ENCODE measurements at places on chromosomes 16 and 17. TPM values are rescaled to one million over a fixed set of nuclear protein-coding genes. Genes with fewer than 3 reads are reported as not detected.

The KRTAP1-1 gene
- 0.83 TPM for total RNA-seq

The ETV4 gene
- total RNA-seq, result 4.3 TPM

The CACNG4 gene
- under 0.01 TPM for total RNA-seq

The ABCC11 gene
- under 0.01 TPM for total RNA-seq

The TBC1D3H gene
- not detected for total RNA-seq

The CCL7 gene
- total RNA-seq, result 0.28 TPM

The TMEM220 gene
- 1.1 TPM for total RNA-seq

The NPIPA5 gene
- total RNA-seq, result not detected

The ASPHD1 gene
- total RNA-seq, result 4.1 TPM

The ZSCAN10 gene
- not detected for total RNA-seq

The ST6GALNAC2 gene
- not detected for total RNA-seq

The BCAR1 gene
- 17.8 TPM for total RNA-seq

The VMO1 gene
- not detected for total RNA-seq

The NAGS gene
- total RNA-seq, result 0.28 TPM

The KRT39 gene
- not detected for total RNA-seq

The OR4D1 gene
- not detected for total RNA-seq

The IL21R gene
- total RNA-seq, result 0.83 TPM

The MLKL gene
- total RNA-seq, result 4.5 TPM

The RNF43 gene
- total RNA-seq, result under 0.01 TPM

The PRR29 gene
- not detected for total RNA-seq

The RDM1 gene
- not detected for total RNA-seq

The SLC38A8 gene
- total RNA-seq, result not detected

The KREMEN2 gene
- not detected for total RNA-seq

The EVPLL gene
- total RNA-seq, result not detected

The NOMO2 gene
- total RNA-seq, result 103 TPM

The MYCBPAP gene
- total RNA-seq, result under 0.01 TPM
